ENCODE measurements at places on chromosomes 5 and 9.
A peak's percentile ranks its signal among the peaks of the same experiment; 100 is the strongest.

DNA sequence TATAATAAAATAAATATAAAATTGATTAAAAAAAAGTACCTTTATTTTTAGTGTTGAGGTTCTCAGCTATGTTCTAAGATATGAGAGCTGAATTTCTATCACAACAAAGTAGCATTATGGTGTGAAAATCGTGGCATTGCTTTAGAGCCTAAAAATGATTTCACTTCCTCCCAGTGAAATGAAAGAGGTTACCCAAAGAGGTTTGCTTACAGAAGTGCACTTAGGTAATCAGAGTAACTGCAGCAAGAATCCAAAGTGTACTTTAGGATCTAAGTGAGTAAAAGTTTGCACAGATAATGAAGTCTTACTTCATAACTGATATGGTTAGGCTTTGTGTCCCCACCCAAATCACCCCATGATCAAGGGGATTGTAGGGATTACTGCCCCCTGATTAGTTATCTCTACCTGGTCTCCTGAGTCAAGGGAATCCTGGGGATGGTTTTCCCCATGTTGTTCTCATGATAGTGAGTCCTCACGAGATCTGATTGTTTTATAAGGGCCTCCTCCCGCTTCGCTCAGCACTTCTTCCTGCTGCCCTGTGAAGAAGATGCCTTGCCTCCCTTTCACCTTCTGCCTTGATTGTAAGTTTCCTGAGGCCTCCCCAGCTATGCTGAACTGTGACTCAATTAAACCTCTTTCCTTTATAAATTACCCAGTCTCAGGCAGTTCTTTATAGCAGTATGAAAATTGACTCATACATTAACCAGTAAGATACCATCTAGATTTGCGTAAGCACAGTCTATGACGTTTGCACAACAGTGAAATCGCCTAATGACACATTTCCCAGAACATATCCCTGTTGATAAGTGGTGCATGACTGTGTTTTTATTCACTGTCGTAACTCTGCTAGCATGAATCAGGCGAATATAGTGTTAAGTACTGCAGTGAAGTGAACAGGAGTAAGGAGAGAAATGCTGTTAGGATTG is 40.3 kb upstream of the LRRC70 start:
- peak; percentile 51 for DNase-seq

GRCh38 chr5:141958546-141959172 is 657 bp upstream of the PCDH12 start:
- peak; percentile 30 for DNase-seq

DNA sequence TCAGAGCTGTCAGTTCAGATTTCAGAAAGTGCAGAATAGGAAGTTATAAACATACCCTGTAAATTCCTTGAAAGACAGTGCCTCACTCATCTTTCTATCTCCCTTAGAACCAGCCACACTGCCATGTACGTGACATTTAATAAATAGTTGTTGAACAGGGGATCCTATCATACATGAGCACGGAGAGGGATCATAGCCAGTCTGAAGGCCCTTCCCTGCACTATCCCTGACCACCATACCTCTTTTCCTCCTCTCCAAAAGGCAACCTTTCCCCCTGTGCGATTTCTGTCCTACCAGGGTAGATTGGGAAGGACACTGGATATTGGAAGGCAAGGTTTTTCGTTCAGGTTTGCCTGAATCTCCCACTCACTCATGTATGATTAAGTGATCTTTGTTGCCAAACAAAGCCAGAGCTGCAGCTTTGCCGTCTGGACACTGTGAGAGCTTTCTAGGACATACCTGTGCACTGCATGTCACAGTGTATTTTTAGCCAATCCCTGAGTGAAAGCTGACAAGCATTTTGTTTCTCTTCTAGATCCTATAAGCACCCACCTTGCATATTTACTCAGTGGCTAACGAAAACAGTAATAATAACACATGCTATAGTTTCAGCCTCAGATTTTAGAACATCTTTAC is 986.5 kb upstream of the WWC1 start:
- no peak for DNase-seq

- no peak for DNase-seq
Observed at GRCh38 chr5:145362266-145362665, 472.9 kb downstream of the PRELID2 start.

DNA sequence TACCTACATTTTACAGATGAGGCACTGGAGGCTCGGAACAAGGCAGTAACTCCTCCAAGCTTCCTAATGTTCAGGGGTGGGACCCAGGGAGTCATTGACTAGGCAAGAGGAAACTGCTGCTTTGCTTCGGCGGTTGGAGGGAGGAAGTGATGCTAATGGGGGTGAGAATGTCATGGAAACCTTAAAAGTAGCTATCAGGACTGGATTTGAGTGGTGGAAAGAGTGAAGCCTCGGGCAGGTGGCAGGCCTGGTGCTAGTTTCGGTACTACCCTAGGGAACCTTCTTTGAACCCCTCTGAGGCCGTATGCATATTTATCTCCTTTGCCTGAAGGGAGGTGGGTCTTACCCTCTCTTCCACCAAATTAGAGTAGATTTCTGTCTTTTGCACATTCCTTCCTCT is 1.6 kb downstream of the BSPRY start:
- peak; percentile 75 for DNase-seq

DNA sequence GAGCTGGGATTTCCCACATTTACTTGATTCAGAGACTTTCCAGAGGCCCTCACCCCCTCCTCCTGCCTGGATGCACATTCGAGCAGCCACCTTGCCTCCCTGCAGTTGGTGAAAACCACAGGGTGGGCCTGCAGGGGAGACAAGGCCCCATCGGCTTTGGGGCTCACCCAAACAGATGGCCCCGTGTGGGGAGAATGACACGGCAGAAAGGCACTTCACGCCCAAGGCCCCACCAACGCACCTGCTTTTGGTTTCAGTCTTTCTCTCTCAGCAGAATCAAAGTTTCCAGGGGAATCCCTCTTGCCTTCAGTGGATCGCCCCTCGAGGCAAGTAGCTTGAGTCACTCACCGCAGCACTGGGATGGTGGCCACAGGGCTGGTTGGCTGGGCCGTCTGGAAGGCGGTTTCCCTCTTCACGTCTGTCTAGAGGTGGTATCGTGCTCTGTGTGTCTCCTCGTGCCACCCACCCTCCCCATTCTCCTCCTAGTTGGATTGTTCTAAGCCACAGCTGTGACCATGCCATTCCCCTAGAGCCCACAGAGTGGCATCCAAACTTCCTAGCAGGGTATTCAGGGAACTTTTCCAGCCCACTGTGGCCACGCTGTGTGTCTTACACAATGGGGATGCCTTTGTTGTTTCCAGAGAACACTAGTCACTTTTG is 31.8 kb downstream of the SEC61B start:
- DNase-seq = peak; percentile 92

DNA sequence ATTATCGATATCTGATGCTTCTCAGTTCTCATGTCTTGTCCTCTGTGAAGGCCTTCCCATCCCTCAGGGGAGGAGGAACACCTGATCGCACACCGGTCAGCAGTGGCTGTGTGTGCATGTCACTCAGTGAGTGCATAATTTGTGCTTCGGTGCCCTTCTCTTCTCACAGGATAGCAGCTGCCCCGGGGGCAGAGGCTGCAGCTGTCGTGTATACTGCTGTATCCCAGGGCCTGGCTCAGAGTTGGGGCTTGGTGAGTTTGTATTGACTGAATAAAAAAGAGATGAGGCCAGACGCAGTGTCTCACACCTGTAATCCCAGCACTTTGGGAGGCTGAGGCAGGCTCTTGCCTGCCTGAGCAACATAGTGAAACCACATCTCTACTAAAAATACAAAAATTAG is 49.7 kb upstream of the NCS1 start:
- no peak for DNase-seq

DNA sequence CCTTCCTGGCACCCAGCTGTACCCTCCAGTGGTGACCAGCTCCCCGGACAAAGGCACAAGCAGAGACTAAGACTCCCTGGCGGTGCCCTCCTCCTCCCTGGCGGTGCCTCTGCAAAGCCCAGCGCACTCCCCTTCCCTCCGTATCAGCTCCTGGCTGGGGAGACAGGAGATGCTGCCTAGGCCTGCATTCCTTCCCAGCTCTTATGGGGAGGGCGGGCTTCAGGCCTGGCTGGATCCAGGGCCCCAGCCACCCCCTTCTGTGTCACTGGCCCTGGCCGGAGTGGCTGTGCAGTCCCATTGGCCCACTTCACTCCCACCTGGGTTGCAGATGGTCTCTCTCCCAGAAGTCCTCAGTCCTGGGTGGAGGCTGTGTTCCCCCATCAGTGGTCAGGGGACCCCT is 6.4 kb downstream of the LCN12 start:
- no peak for DNase-seq

DNA sequence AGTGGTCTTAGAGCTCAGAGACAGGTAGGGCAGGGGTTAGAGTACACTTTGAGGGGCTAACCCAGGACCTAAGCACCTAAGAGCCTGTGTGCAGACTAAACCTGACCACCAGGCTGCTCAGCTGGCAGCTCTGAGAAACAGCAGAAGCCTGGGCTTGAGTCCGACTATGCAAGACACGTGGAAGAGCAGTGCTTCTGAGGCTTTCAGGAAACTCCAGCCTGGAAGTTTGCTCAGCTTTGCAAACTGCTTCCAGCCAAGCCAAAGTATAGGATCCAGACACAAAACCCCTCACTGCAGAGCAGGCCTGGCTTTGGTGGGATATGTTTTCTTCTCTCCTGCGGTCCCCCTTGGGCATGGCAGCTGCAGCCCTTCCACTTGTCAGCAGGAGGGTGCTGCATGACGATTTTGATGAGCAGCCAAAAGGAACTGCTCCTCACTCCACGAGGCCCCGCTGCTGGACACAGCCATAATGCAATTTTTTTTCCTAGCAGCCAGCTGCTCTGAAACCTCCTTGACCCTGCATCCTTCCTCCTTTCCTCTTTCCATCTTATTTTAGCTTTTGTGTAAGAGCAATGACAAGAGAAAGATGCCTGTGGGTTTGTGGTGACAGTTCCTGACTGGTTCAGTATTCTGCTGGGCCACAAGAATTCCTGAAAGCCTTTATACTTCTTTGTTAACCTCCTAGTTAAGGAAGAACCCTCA is 123.1 kb downstream of the LIFR start:
- DNase-seq = no peak

DNA sequence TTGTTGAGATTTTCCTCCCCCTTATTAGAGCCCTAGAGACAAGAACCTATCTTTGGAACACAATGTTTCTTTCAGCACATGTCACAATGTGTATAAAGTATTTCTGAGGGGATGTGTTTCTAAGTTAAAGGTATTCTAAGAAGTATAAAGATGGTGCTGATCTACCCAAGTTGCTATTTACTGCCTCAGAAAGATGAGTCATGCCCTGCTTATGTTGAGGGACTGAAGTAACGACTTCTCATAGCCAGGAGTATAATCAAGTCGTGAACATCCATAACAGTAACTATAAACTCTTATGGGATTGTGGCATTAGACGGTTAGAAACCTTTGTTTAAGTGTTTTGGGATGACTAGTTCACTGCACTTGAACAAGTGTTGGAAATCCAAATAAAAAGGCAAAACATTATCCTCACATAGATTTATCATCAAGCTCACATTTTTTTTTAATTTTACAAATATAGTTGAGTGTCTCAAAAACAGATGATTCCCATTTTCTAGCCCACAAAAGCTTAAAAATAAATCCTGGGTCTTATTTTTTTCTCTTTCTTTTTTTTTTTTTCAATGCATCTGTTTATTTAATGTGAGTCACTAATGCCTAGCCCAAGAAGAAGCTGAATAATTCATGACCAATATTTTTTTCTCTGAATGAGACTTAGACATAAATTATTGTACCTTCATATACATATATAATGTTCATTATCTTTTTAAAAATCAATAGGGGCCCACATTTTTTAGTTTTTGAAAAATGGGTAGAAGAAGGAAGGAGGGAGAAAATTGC is 12.2 kb upstream of the TMEM252 start:
- DNase-seq = no peak

- no peak for DNase-seq
Observed at GRCh38 chr5:177412603-177413233, 3.4 kb upstream of the F12 start.

- no peak for DNase-seq
Observed at GRCh38 chr5:57036761-57037160, 84.8 kb upstream of the MIER3 start.

DNA sequence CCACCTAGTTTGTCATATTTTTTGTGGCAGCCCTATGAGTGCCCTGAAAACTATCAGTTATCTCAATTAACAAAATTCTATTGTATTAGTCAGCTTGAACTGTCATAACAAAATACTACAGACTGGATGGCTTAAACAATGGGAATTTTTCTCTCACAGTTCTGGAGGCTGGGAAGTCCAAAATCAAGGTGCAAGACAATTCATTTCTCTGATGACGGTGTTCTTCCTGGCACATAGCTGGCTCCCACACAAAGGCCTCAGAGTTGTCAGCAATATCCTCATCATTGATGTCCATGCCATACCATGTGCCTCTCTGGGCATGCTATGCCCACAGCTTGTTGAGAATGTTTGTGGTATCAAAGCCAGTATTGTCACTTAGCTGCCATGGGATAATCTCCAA is 691.9 kb downstream of the NR2F1-AS1 start:
- no peak for DNase-seq

- no peak for DNase-seq
Observed at GRCh38 chr5:146283344-146283761, 55.3 kb upstream of the POU4F3 start.

- DNase-seq = peak; percentile 94
Observed at GRCh38 chr9:135926402-135927194, 19.3 kb upstream of the CAMSAP1 start.

- DNase-seq = no peak
Observed at GRCh38 chr9:32644698-32645097, 9.2 kb upstream of the TAF1L start.

- no peak for DNase-seq
Observed at GRCh38 chr5:80865551-80865950, 94.6 kb upstream of the RASGRF2 start.

DNA sequence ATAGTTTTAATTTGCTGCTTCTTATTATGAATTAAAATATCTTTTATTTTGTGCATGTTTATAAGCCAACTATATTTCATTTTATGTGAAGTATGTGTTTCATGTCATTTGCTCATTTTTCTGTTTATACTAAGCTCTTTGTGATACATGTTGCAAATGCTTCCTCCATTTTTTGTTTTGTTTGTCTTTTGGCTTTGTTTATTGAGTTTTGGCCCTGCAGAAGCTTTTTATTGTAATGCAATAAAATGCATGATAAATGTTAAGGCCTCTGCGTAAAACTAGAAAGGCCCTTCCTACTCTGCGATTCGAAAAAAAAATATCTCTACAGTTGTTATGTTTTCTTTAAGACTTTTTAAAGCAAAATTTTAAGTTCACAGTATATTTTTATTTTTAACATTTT is 9.4 kb downstream of the ZNF366 start:
- no peak for DNase-seq

GRCh38 chr5:23675456-23675855 is 168.0 kb downstream of the PRDM9 start:
- DNase-seq = no peak

- no peak for DNase-seq
Observed at GRCh38 chr5:151491062-151491461, 43.7 kb downstream of the SLC36A1 start.

- peak; percentile 79 for DNase-seq
Observed at GRCh38 chr5:95870105-95870672, 47.7 kb upstream of the GLRX start.

GRCh38 chr9:87535817-87536539 is 38.3 kb downstream of the DAPK1 start:
- DNase-seq = peak; percentile 77

GRCh38 chr5:107950776-107951175 is 280.0 kb upstream of the EFNA5 start:
- no peak for DNase-seq

Measured in activated CD4-positive, alpha-beta T cell treated with anti-CD3 and anti-CD28 coated beads, Interleukin-2, Interleukin-6, amounts not matched to agents 100 ng/mL and 50 ng/mL, durations not matched to agents 16 hours and 8 hours (primary cell).